ENCODE measurements at places on chromosomes 5 and 9. TPM values are rescaled to one million over a fixed set of nuclear protein-coding genes. Genes with fewer than 3 reads are reported as not detected.

The C9orf152 gene
- total RNA-seq: not detected

The TLE1 gene
- total RNA-seq: 64.1 TPM

The PDE8B gene
- total RNA-seq: 0.33 TPM

The HTR4 gene
- not detected for total RNA-seq

The WDR31 gene
- 3.0 TPM for total RNA-seq

The FGF1 gene
- total RNA-seq: 12.1 TPM

The PGM5 gene
- total RNA-seq: 0.79 TPM

Measured in kidney epithelial cell (primary cell).